ENCODE measurements at places on chromosomes 13 and 19.

- no peak for DNase-seq
Measured at GRCh38 chr19:56170261-56170660, 5.5 kb upstream of the GALP start.

GRCh38 chr19:19026299-19026971 is 6.9 kb downstream of the SUGP2 start:
- no peak for DNase-seq

DNA sequence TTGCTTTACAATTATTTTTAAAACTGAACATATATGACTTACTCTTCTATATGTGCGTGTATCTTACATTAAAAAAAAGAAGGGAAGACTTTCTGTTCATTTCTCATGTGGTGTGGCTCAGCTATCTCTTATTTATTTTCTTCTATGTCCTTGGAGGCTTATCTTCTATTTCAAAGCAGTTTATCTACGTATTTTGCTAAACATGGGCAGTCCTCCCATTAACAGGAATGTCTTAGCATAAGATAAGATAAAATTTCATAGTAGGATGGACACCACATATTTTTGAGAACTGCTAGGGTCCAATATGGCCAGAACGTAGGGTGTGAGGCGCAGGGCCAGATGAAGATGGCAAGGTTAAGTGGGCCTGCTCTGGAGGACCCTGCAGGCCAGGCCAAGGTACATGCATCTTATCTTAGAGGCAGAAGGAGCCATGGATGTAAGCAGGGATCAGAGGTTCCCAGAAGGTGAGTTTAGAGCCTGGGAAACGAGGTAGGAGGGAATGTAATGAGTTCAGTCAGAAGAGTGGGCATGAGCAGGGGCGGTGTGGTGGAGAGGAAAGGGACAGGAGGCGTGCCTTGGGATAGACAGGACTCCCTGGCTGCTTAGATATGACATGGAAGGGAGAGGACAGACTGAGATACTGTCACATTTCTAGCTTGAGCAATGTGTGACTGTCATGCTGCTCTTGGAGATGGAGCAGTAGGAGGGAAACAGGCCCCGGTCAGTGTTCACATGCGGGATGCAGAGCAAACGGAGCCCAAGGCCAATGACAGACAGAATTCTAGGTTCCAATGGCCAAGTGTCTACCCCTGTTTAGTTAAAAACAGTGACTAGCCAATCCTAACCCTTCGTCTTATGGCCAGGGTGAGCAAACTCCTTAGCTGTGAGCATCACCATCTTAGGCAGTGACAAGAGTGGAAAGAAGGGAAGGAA is 68.6 kb upstream of the MEDAG start:
- DNase-seq, result no peak

DNA sequence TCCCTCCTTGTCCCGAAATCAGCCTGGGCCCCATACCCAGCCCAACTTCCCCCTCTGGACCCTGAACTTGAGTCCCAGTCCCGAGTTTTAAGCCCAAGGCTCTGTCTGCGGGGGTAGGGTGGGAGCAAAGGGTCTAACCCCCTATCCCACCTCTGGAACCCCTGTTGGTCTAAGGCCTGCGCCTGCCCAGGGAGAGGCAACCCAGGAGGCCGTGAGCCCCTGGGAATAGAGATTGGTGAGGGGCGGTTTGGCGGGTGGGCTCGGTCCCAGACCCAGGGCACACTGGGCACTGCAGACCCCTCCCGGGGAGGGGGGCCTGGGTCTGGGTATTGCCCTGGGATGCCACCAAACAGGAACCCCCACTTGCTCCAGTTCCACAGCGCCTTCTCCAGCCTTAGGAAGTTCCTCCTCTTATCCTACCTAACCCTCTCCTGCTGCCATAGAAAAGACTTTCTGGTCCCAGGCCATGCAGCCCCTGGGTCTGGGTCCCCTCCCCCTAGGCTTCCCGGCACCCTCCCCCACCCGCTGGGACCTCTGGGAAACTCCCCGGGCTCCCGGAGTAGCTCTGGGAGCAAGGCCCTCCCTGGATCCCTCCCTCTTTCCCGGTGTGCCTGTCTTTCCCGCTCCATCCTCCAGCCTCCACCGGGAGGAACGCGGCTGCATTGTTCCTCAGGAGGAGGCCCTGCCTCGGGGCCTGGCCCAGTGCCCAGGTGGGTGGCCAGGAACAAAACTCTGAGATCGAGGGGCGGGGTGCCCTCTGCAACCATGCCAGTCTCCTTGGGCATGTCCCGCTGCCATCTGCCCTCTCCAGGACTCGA is 33.6 kb upstream of the NANOS3 start:
- no peak for DNase-seq

DNA sequence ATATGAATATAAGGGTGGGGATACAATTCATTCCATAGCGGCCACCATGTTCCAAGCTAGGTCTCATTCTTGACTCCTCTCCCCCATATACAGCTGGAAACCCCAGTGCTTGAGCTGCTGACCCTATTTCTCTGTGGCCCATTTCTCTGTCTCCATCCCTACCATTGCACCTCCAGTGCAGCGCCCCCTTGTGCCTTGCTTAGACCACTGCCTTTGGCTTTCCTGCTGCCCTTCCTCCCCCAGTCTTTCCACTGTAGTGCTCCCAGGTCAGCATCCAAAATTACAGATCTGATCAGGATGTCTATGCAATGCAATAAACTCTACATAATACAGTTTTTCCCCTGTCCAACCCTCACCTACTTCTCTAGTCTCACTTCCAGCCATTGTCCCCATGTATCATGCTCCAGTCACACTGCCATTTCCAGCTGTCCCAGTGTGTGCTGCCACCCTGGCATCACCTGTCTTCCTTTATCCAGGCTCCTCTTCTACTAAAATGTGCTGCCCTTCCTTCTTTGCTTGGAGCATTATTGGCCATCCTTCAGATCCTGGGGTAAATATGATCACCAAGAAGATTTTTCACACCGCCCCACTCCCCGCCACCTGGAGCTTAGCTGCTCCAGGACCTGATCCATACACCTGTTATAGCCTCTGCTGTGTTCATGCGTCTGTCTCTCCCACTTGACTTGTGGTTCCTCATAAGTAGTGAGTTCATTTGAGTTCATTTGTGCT is 199.4 kb upstream of the IPO5 start:
- DNase-seq, result no peak

DNA sequence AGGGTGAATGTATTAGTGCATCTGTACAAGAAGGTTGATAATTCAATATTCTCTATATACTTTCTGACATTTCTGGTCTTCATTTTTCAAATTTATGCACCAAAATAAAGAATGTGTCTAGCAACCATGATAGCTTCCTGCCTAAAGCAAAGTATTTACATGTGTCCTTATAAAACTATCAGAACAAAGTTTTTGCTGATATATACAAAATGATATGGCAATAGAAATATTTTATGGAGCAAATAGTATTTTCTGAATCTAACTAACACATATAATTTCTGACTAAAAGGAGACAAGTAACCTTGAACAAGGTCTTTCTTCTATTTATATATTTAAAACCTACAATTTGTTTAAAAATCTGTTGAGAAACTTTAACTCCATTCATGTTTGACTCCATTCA is 184.9 kb downstream of the DIAPH3 start:
- no peak for DNase-seq
